ENCODE measurements at places on chromosomes 12 and 14.

DNA sequence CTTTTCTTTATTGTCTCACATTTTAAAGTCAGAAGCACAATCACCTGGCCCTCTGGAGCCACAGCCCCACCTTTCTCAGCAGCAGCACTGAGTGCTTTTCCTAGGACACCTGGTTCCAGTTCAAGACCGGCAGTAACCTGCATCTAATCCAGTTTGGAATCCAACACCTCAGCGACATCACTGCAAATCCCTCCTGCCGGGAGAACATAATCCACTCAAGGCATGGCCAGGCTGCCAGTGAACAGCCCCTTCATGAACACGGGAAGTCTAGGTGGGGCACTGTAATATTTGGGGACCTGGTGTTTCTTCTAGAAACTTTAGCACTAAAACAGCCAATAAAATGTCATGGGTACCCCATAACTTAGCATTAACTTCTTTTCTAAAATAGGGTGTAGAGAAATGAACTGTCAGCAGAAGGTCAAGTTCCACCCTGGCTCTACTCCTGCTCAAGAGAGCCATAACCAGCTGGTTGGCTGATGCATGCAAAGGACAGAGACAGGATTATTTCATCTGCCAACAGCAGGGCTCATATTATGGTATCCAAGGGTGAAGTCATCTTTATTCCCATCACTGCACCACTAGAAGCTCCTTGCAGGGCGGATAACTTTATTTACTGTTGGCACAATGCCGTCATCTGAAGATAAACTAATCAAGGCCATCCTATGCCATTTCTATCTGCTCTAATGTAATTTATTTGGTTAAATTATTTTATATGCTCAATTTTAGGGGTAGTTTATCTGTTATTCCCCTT is 76.7 kb downstream of the TTC7B start:
- DNase-seq, result no peak

GRCh38 chr12:55847603-55848291 is 5.0 kb upstream of the MMP19 start:
- no peak for DNase-seq

DNA sequence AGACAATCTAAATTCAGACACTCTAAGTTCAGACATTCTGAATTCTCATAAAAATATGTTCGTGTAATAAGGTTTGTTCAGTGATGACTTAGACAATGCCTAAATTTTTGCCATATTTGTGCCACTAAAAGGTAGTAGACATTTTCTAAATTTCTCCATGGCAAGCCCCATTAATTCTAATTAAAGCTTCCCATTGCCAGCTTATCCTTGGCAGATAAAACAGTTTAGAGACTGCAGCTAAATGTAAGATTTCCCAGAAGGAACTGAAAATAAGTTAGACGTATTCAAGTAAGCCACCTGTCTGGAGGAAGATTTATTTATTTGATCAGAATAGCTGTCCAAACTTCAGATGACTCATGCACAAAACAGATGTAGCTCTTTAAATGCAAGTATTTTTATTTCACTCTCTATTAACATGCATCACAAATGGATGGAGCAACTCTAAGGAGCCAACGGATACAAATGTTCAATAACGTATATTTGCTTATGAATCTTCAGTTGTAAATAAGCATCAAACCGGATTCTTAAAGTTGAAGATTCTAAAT is 130.4 kb downstream of the SLC2A13 start:
- DNase-seq, result no peak

- DNase-seq, result no peak
Measured at GRCh38 chr12:120956579-120957300, 21.6 kb upstream of the HNF1A start.

DNA sequence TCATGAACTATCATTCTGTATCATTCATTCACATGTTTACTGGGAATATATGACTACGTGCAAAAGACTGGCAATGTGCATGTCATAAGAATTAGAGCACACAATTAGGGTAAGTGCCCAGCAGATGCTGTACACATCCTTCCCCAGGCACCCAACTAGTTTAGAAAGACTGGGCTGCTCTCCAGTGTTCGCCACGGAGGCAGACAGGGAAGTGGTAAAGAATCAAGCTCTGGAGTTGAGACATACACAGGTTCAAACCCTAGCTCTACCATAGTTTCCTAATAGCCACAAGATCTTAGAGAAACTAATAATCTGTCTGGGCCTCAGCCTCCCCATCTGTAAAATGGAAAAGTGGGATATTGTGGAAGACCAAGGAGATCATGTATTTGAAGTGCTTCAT is 6.8 kb downstream of the TMCC3 start:
- no peak for DNase-seq

- no peak for DNase-seq
Measured at GRCh38 chr12:116416166-116416565, 138.7 kb upstream of the MED13L start.

- no peak for DNase-seq
Measured at GRCh38 chr12:78186670-78187069, 356.0 kb downstream of the NAV3 start.

GRCh38 chr12:113473942-113474341 is 2.3 kb upstream of the LHX5 start:
- DNase-seq, result no peak

GRCh38 chr12:87150969-87151662 is 878.1 kb downstream of the C12orf50 start:
- DNase-seq, result no peak

GRCh38 chr12:6551063-6551461 is 4.8 kb downstream of the IFFO1 start:
- DNase-seq, result no peak

DNA sequence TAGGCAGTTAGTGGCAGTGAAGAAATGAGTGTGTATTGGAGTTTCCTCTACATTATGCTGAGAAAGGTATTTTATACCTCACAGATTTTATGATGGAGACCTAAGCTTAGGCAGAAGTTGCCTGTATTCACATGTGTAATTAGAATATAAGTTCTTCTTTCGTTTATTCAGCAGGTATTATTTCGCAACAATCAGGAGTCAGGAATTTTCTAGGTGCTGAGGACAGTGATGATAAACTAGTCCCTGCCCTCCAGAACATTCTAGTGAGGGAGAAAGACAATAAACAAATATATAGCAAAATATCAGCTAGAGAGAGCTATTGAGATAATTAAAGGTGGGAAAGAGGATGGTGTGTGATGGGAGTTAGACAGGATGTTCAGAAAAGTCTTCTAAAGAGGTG is 345.7 kb downstream of the GRIN2B start:
- DNase-seq, result no peak

GRCh38 chr14:58362798-58363412 is 32.8 kb upstream of the TOMM20L start:
- DNase-seq, result no peak

- no peak for DNase-seq
Measured at GRCh38 chr14:100789460-100790417, 36.2 kb upstream of the MEG3 start.

GRCh38 chr12:124993626-124994436 is at the start of gene BRI3BP:
TSS of gene BRI3BP (plus strand) at chr12:124993645. CDS start at chr12:124993791, 146 bp downstream.
- DNase-seq, result peak; percentile 56

DNA sequence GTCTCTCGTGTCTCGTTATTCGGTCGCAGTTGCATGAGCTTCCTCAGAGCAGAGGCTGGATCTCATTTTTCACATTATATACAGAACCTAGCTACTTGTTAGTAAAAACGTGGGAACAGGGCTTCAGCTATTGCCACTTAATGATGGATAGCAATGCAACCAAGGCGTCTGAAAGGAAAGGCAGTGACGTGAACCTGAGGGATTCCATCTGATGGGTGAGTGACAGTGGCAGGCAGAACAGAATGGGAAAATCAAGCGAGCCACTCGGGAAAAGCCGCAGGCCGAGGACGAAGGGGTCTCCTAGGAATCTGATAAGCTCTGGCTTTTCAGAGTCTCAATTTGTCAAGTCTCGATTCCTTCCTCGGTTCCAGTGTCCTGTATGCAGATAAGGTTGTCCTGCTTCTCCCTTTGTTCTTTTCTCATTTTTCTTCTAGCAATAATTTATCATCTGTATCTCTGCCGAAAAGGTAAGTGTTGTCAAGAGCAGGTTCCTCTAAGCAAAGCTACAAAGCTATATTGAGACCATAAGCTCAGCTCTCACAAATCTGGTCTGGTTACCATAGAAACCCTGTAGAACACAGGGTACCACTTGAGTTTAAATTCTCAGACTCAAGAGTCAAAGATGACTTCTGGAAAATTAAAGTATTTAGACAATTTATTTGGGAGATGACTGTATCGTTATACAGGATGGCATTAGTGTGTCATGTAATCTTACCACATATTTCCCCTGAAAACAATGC is 416.6 kb downstream of the GLT1D1 start:
- DNase-seq, result no peak

DNA sequence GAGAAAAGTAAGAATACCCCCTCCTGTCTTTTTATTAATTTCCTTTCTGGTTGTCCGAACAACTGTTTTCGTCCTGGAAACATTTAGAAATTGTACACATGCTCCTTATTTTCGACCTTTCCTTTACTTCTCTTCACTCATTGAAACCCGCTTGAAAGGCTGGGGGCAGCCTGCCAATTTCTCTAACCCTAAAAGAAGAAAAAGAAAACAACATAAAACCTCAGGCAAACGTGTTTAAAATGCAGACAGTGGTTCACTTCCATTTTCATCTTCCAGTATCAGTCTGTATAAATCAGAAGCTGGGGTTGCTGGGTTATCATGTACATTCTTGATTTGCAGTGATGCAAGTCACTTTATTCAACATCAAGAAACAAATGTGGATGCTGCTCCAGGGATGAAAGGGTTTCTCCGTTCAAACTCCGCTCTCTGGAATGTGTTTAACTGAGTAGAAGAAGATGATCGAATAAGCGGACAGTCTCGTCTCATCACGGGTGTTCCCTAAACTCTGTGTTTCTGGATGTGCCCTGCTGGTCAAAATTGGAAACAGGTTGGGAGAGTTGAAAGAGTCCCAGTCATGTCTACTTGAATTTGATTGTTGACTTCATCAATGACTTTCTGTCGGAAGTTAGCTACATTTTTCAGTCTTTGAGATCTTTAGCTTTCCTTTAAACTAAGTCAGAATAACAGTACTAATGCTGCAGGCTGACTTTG is 1042.2 kb downstream of the BCL11B start:
- no peak for DNase-seq

- peak; percentile 69 for DNase-seq
Measured at GRCh38 chr12:2052826-2053678, at the start of gene CACNA1C. TSS of gene CACNA1C (plus strand) at chr12:2052987. CDS start at chr12:2053563, 576 bp downstream.

GRCh38 chr12:131565267-131566015 is 145.4 kb upstream of the SFSWAP start:
- no peak for DNase-seq

GRCh38 chr12:111754671-111755070 is 12.1 kb upstream of the ALDH2 start:
- DNase-seq, result no peak

DNA sequence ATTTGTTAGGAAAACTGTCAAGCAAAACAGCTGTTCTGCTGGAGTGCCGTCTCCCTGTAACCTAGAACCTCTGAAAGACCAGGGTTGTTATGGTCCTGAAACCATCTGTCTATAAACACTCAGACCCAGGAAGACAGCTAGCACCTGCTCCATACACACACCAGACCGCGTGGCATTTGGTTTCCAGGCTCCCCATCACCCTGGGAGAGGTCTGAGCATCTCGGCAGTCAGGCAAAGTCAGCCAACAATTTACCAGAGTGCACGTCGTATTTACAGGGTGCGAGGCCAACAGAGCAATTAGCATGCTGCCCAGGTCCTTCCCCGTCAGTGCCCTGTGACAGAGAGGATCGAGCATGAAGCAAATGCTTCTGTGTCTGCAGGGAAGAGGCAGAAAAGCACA is 272.5 kb downstream of the SLC15A4 start:
- no peak for DNase-seq

GRCh38 chr14:87109271-87109670 is 883.7 kb downstream of the GALC start:
- no peak for DNase-seq

GRCh38 chr14:20698934-20699333 is 10.4 kb downstream of the ANG start:
- DNase-seq, result no peak

GRCh38 chr14:78131616-78132015 is 38.6 kb upstream of the NRXN3 start:
- DNase-seq, result no peak

DNA sequence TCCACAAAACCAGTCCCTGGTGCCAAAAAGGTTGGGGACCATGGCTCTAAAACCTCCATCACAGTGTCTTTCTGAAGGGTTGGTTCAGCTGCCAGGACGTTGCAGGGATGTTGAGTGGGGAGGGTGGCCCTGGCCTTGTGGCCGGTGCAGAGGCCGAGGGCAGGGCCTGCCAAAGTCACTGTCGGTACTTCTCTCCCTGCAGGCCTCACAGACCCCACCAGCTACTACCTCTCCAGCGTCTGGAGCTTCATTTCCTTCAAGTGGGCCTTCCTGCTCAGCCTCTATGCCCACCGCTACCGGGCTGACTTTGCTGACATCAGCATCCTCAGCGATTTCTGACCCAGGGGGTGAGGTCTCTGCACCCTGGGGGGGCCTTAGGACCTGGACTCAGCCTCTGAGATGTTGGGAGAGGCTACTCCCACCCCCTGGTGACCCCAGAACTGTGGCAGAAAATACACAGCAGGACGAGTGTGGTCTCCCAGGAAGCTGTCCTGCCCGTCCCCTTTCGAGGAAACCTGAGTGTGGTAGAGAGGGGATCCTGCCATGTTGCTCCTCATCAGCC is 7.0 kb downstream of the SLC48A1 start:
- DNase-seq, result no peak

DNA sequence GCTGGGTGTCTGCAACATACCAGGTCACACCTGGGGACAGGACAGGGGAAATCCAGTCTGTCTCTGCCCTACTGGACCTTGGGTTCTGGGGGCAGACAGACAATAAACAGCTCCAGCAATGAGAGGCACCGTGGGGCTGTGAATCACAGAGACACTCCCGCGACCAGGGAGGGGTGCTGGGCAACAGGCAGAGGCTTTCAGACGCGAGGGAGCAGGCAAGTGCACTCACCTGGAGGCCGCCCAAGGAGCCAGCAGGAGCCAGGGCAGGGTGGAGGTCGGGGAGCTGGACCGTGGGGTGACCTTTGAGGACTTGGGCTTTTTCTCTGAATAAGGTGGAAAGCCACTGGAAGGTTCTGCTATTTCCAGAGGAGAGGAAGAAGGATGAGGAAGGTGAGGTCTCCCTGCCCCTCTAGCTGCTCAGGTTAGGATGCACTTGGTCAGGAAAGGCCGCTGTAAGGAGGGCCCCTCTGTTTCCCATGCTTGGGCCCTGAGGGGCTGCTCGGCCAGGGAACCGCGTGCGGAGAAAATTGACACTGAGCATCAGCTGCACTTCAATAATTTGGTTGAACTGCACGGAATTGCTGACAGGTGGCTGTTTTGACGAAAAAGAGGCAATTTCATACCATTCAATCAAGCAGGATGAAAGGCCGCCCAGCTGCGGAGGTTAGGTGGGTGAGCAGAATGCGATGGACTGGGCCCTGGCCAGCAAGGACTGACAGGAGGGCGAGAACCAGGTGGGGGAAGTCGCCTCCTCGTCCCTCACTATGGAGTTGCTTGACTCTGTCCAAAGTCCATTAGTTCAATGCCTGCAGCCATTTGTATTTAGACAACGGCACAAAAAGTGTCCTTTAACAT is 42.2 kb downstream of the JAG2 start:
- DNase-seq, result no peak

DNA sequence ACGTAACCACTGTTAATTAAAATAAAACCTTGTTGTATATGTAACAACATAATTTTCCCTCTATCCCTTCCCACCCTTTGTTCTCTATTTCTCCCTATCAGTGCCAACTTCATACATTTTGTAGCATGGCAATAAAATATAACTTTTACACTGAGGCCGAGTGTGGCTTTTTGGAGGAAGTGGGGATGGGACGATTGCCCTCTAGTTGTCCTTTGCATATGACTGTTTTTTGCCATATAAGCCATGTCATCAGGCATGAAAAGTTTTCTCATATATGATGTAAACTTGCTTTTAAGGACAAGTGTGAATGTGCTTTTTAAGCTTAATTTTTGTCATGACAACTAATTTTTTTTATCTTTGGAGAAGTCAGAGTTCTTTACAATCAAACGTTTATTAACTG is 6.2 kb upstream of the CCT2 start:
- DNase-seq, result no peak
